ENCODE measurements at places on chromosomes 5 and 9. TPM values are rescaled to one million over a fixed set of nuclear protein-coding genes. Genes with fewer than 3 reads are reported as not detected.

The ANKRD18A gene
- total RNA-seq: 2.4 TPM

The ZNF879 gene
- total RNA-seq: 3.5 TPM

GRCh38 chr9:120842685-120843485, at the start of gene PSMD5:
Gene PSMD5, minus strand, starts transcription at chr9:120842922. Its CDS starts 13 bp downstream, at chr9:120842909.
- peak; percentile 100 for DNase-seq

GRCh38 chr9:109934136-109934856, 154.3 kb downstream of the PALM2AKAP2 start:
- DNase-seq: no peak

The SEMA6A gene
- total RNA-seq: 355 TPM

DNA sequence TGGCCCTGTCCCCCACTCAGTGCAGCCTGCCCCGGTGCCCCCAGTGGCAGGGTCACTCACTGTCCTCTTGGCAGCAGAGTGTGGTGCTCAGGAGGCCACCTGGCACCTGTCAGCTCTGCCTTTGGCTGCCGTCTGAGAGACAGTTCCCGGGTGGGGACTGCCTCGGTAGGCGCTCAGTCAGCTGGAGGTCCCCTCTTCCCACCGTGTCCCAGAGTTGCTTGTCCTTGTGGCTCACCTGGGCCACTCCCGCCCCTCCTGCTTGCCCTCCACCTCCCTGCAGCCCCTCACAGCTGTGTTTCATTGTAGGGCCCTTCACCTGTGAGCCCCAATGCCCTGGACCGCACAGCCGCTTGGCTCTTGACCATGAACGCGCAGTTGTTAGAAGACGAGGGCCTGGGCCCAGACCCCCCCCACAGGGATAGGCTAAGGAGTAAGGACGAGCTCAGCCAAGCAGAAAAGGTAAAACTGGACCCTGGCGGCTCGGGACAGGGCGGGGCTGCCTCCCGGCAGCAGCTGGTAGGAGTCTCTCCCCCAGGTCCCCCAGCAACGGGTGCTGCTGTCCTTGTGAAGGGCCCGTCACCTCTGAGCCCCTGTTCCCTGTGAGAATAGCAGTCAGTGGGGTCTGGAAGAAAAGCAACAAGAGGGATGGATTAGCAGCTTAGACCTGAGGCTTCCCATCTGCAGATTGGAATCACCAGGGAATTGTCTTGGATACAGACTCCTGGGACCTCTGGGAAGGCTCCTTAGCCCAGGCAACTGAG, 122.7 kb downstream of the DAB2IP start:
- DNase-seq: no peak

DNA sequence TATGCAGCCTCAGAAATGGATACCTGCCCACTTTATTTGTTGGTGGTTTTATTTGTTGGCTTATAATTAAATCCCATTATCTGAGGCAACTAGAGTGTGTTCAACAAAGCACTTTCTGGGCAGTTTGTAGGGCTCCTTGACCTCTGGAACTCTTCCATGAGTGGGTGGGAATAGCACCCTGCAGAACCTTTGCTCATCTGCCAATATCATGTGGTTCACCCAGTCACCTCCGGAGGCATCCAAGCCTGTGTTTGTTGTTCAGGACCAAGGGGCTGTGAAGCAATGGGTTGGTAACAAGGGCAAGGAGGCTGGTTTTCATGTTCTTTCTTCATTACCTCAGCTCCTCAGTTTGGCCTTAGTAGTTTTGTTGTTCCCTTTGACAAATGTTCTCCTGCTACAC, 314.0 kb downstream of the NDUFS4 start:
- peak; percentile 59 for DNase-seq

DNA sequence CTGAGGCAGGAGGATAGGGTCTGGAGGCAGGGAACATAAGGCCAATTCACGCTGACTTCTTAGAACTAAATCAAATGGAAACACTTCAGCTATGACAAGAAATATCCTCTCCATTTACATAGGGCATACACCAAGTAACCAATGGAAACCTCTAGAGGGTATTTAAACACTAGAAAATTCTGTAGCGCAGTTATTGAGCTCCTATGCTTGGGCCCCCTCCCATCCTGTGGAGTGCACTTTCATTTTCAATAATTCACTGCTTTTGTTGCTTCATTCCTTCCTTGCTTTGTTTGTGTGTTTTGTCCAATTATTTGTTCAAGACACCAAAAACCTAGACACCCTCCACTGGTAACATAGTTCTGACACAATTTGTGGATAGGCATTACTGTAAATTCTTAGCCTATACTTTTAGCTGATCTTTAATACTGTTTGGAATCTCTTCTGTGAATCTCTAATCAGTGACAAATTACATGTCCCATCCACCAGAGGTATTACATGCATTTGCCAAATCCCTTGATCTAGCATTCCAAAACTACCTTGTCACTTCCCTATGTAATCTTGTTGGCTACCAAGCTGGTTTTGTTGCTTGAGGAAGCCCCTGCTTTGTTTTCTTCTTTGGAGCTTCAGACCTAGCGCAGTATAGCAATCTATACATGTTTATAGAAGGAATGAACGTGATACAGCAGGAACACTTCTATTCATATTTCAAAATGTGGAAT, 61.6 kb downstream of the ST8SIA4 start:
- DNase-seq: no peak

The BARHL1 gene
- total RNA-seq: not detected

DNA sequence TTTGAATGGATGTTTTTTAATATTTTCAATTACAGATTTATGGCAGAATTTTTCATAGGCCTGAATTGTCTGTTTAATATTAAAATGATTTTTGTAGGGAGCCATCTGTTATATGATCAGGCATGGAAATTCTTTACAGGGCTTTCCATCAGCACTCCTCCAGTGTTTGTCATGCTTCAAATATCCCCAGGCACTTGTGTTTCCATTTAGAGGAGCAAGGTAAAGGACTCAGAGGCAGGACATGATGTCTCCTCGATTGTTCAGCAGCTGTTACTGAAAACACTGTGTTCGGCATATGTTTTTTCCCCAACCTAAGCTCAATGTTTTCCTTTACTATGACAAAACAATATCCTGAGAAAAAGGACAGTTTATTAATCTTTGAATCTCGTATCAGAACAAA, 172.3 kb upstream of the RFX3 start:
- DNase-seq: no peak

- DNase-seq: no peak
Measured at GRCh38 chr5:148466236-148466580, 82.5 kb downstream of the FBXO38 start.

The PCDHAC2 gene
- total RNA-seq: 11.8 TPM

The REXO4 gene
- total RNA-seq: 36.3 TPM

DNA sequence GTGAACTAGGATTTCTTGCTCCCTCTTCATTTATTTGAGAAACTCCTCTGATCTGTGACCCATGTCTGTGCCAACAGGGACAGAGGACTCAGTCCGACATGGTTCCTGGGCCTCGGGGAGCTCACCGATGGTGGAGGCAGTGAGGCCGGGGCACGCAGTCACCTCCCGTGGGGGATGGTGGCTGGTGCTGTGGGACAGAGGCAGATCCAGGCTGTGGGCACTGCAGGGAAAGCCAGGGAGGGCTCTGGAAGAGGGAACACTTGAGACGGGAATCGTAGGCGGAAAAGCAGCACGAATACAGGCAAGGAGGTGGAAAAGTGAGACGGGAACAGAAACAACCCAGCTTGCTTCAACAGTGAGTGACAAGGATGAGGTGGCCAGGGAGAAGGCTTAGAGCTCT, 127.8 kb downstream of the GABBR2 start:
- no peak for DNase-seq

GRCh38 chr5:115544043-115544435, 536 bp downstream of the FEM1C start:
- DNase-seq: no peak

GRCh38 chr5:149677731-149678130, 52.4 kb upstream of the PPARGC1B start:
- no peak for DNase-seq

GRCh38 chr9:1231998-1232919, 182.1 kb downstream of the DMRT2 start:
- DNase-seq: no peak

- no peak for DNase-seq
Measured at GRCh38 chr5:51414516-51414915, 31.3 kb downstream of the ISL1 start.

DNA sequence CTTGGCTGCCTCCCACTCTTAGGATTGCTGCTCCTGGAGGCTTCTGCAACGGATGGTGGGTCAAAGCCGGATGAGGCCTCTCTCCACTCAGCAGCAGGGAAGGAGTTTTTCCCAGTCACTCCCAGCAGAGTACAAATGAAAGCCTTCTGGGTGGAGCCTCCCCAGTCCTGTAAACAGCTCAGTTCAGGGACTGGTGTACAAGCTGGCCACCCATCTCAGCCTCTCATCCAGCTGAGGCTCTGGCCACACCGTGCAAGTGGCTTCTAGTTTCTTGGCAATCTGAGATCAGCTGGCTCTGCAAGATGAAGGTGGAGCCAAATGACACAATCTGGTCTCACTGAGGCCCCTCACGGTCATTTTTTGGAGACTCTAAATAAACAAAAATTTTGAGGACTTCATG, 10.0 kb downstream of the GPX3 start:
- DNase-seq: no peak

The PCDHB14 gene
- 4.1 TPM for total RNA-seq

- DNase-seq: peak; percentile 53
Measured at GRCh38 chr9:123996731-123997421, 14.7 kb upstream of the LHX2 start.

The FSTL4 gene
- 1.4 TPM for total RNA-seq

The C9orf50 gene
- total RNA-seq: not detected

DNA sequence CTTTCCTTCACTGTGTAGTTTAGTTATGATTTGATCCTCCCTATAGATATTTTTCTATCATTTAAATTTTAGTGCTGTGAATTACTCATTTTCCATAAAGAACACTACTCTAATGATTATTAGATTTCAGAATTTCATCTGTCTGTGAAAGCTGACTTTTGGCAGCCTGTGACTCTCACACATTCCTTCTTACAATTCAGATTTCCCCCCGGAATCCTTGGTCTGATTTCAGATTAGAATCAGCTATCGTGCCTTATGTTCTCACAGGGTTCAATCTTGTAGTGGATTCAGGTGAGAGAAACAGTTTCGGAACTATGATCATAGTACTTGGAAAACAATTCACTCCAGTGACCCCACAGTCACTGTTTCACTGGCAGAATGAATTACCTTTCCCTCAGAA, 26.2 kb downstream of the ZNF474 start:
- DNase-seq: no peak

The C5orf63 gene
- total RNA-seq: 6.8 TPM

The TLX3 gene
- 0.83 TPM for total RNA-seq

The PFN3 gene
- total RNA-seq: not detected

The RFESD gene
- 2.4 TPM for total RNA-seq

The CATSPER3 gene
- total RNA-seq: 0.74 TPM
